Fibroblast of skin of right biceps (primary cell): ENCODE measurements at places on chromosomes 3 and 15.

DNA sequence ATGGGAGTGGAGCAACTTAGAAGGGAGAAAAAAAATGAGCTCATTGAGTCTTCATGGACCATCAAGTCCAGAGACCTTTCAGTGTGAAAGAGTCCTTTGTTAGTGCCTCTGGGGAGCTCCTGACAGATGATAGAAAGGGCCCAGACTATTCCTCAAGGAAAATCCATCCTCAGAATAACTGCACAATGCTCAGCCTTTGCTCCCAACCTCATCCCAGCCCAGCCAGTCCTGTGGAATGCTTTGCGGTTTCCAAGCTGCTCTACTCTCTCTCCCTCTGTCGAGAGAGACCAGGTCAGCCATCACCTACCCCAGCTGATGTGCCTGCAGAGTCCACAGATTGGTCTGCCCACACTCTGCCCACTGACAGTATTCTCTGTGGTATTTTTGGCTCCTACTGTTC, 406.2 kb downstream of the MFSD1 start:
- no peak for DNase-seq

DNA sequence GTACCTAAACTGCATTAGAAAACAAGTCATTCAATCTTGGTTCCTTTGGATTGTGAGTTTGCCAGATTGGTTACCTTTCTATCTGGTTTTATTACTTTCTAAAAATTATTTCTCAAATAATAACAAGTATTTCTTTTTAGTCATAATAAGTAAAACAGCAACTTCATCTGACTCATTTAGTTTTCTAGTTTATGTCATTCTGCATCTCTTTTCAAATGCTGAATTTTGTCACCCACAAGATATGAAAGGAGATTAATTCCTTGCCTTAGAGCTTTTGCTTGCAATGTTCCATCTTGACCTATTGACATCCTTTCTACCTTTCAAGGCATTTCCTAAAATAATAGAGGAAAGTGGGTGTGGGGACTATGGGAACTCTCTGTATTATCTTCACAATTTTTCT, 253.6 kb upstream of the PEX5L start:
- no peak for DNase-seq

- DNase-seq, result no peak
These were observed 46.9 kb downstream of the ZIC4 start for GRCh38 chr3:147359177-147360050.

GRCh38 chr3:118671192-118671591, 363.5 kb downstream of the IGSF11 start:
- no peak for DNase-seq

DNA sequence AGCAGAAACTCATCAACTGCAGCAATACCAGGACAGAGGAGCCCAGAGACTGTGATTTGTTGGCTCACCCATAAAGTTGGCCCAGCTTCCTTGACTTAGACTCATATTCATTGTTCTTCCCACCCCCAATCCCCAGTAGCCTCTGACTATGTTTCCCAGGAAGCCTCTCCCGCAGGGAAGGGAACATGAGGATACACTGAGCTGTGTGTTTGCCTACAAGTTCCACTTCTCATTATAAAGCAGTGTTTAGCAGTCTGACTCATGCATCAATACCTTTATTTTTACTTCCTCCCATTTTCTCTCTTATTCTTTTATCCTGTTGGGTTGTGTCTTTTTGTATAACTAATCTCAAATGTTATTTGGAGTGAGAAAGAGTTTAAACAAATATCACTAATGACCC, 111.6 kb upstream of the PHLDB2 start:
- DNase-seq, result peak; percentile 76

DNA sequence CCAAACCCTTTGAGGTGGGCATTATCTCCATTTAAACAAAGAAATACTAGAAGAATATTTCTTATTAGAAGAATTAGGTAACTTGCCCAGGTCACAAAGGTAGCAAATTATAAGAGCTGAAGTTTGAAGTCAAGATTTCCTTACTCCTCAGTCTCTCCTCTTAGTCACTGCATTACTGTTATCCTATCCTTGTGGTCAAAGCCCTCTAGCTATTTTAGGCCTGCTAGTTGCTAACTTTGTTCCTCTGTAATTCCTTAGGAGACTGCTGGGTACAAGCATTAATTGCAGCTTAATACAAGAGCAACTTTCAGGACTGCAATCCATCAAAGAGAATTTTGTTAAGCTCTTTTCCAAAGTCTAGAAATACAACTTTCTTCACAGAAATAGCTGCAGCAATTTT, 528.2 kb downstream of the ZIC1 start:
- peak; percentile 28 for DNase-seq

DNA sequence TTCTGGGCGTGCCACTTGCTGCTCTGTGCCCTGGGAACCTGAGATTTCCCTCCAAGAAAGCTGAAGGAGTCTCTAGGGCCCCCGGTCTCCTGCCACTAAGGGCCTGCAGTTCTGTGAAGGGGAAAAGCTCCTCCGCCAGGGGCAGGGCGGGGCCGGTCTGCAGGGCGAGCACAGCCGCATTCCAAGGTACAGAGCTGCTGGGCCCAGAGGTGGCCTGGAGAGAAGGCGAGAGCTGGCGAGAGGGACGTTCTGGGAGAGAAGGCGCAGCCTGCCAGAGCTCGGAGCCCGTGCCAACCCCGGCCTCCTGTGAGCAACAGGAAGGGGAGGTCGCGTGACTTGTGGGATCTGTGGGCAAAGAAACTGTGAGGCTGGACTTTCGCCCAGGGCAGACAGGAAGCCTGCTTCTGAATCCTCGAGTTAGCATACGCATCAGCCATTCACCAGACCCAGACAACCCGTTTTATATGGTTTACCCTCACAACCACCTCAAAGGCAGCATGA, 500.4 kb downstream of the SHQ1 start:
- DNase-seq, result peak; percentile 63

DNA sequence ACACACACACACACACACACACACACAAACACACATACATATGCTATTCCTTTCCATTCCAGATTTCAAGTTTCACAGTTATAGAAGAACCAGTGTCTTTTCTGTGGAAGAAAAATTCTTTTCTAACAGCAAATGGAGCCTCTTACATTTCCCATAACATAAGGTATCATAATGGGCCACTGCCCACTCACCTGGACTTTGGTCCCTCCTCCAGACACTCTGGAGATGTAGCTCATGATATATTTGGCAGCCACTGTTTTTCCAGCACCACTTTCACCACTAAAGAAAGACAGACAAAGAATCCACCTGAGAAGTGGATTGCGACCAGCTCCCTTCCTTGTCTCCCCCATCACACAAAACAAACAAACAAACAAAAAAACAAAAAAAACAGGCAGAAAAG, 29.8 kb downstream of the LDHAL6B start:
- DNase-seq, result no peak

GRCh38 chr3:40618158-40618557, 93.4 kb downstream of the ZNF621 start:
- no peak for DNase-seq

DNA sequence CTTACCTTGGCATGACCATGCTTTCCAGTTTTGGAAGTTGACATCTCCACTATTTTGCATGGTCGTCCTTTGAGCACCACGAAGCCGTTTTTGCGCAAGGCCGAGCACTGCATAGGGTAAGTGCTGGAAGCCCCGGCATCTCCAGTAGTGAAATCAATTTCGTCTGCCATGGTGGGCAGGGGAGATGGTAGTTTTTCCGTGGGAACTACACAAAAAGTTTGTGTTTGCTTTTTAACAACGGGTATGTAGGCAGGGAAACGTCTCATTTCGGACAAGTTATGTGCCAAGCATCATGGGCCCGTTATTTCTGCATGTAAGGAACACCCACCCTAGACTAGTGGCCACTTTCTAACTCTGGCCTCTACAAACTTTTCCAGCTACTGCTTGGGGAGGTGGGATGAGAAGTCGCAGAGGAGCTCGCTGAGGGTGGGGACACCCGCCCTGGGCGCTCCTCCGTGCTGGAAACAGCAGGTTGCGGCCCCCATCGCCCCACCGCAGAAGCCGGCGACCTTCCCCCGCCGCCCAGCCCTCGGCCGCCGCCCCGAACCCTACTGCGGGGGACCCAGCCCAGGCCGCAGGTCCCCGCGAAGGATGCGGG, 701 bp downstream of the EIF5A2 start:
- DNase-seq, result peak; percentile 11

GRCh38 chr3:56096999-56097398, 371.3 kb downstream of the ERC2 start:
- DNase-seq, result no peak

DNA sequence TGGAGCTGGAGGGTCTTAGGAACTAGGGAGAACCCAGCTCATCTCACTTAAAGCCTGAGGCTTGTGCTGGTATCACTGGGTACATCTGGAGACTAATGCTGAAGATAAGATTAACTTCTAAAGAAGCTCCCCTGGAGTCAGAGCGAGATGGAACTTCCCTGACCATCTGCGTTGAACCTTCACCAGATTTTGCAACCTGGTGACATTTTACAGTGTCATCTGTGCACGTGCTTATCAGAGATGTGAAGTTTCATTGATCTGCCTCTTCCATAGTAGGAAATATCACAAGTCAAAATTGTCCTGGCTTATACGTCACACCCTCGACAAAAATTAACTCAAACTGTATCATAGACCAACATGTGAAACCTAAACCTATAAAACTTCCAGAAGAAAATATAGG, 395.5 kb downstream of the SHQ1 start:
- DNase-seq, result no peak

- DNase-seq, result no peak
These were observed 353.5 kb upstream of the SATB1 start for GRCh38 chr3:18778598-18778997.

GRCh38 chr3:128590948-128591347, 59.7 kb downstream of the RPN1 start:
- no peak for DNase-seq

GRCh38 chr3:138347960-138348753, at the start of gene MRAS:
MRAS (plus strand) TSS chr3:138348579; CDS start chr3:138372884, 24,305 bp downstream.
- peak; percentile 86 for DNase-seq

DNA sequence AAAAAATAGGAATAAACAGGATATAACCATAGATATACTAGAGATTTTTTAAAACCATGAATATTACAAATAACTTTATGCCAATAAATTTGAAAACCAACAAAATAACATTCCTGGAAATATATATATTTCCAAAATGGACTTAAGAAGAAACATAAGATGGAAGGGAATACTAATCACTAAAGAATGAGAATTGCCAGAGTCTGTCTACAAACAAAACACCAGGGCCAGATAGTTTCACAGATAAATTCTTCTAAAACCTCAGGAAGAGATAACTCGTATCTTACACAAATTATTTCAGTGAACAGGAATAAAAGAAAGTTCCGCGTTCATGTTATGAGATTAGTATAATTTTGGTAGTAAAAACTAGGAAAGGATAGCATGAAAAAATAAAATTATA, 107.3 kb downstream of the HERC1 start:
- peak; percentile 18 for DNase-seq

DNA sequence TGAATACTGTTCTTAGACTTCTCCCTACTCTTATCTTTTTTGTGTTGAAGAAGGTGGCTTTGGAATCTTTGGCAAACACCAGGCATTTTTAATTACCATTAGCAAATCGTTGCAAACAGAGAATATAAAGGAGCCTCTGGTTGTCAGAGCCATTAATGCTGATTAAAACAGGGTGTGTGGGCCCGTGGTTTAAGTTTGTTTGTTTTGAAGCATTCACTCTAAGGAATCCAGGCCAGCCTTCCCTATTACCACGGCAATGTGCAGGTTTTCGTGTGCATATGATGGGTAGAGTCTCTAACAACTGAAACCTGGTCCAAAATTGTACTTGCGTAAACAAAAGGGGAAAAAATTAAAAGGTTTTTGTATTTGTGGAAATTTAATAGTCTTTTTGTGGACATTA, 141.2 kb upstream of the GMNC start:
- DNase-seq, result no peak

DNA sequence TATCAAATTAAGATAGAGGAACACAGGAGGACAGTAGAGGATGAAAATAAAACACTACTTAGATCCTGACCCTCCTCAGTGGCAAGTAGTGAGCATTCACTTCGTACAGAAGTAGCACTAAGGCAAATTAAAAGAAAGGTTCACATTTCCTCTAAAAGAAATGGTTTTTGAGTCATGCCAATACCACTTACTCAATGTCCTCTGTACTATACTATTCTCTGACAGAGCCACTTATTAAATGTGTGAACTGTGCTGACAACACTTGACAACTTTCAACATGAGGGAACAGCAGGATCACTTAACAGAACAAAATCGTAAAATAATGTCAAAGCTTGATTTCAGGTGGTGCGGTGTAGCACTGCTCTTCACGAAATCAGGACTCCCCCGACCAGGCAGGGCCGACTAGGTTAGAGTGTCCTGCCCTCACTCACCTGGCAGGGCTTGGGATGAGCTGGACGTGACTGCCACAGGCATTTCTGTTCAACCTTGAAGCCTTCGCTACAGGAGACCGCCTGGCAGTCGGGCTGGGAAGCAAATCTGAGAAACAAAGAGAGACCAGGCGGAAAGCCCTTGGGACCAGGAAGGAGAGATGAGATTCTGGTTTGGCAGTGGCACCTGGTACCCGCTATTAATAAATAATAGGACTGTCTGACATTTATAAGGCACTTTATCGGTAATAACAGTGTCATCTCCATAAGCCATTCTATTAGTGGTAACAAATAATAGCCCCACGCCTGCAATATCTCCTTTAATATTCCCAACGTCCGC, 611 bp upstream of the SLC27A2 start:
- DNase-seq, result no peak

GRCh38 chr3:162072656-162073164, 576.1 kb downstream of the OTOL1 start:
- DNase-seq, result no peak

DNA sequence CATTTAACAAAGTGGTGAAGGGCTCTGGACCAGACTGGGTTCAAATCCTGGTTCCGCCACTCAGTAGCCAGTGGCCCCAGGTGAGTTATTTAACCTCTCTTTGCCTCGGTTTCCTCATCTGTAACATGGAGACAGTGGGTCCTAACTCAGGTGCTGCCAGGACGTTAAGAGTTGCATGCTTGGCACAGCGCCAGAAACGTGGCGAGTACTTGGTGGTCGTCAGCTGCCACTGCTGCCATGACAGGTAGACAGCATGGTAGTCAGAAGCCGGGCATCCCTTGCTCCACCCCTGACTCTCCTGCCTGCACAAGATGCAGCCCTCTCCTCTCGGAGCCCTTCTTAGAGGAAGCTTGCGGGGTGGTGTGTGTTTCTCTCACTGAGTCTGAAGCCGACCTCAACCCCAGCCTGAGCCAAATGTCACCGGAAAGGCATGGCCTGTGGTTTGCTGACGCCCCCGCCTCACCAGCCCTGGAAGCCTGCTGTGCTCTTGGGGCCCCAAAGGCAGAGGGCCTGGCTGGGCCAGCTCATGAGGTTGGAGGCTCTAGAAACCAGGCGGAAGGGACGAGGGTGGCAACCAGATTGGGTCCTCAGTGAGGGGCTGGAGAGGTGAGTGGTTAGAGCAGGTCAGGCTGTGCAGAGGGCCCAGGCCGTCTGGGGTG, 160.8 kb upstream of the TLE3 start:
- peak; percentile 19 for DNase-seq
